ENCODE measurements at places on chromosomes 1 and 21.

DNA sequence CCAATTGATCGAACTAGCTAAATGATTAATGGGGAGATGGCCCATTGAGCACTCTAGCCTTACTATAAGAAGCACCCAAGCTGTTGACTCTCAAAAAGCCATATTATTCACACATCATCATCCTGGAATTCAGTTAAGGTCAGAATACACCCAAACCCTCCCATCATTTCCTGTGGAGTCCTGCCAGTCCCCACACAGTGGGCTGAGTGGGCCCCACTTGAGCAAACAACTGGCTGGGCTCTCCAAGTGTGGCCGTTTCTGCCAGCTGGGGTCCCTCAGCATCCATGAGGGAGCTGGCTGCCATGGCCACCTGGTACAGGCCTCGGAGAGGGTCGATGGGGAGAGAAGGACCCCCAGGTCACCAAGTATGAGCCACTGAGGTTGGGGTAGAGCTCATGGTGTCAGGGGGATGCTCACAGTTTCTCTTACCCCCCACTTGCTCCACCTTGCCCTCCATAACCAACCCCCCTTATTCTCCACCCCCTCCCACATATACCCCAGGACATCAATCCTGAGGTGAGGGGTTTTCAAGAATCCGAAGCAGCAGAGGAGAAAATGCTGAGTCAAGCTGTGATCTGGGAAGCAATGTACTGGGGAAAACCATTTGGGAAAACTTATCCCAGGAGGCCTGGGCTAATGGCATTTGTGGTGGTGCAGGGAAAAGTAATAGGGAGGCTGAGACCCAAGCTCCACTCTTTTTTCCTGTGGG, 60.3 kb downstream of the UBE2T start:
- no peak for DNase-seq

- DNase-seq, result no peak
Measured at GRCh38 chr21:15276243-15276642, 211.4 kb upstream of the NRIP1 start.

- DNase-seq, result peak; percentile 69
Measured at GRCh38 chr1:206663832-206664652, 20.7 kb upstream of the MAPKAPK2 start.

DNA sequence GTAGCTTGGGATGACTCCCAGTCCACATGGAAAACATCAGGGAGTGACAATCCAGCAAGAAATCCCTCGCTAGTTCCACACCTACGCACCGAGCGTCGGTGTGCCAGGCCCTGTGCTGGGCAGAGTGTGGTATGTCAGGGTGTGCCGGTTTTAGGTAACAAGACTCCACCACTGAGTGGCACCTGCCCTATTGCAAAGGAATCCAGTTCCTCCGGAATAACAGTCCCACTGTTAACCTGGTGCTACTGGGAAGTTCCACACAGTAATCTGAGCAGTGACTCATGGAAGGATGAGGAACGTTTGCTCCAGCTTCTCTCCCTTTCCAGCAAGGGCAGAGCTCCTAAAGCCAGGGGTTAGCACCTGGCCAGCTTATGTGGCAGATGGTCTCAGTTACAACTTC, 14.3 kb downstream of the RNF207 start:
- DNase-seq, result no peak

All from CD4-positive, alpha-beta memory T cell (primary cell).